ENCODE measurements at places on chromosomes 7 and 10. TPM values are rescaled to one million over a fixed set of nuclear protein-coding genes. Genes with fewer than 3 reads are reported as not detected.

IMPDH1 gene
- 20.5 TPM for polyA plus RNA-seq

PLXNA4 gene
- polyA plus RNA-seq = 15.6 TPM

DNA sequence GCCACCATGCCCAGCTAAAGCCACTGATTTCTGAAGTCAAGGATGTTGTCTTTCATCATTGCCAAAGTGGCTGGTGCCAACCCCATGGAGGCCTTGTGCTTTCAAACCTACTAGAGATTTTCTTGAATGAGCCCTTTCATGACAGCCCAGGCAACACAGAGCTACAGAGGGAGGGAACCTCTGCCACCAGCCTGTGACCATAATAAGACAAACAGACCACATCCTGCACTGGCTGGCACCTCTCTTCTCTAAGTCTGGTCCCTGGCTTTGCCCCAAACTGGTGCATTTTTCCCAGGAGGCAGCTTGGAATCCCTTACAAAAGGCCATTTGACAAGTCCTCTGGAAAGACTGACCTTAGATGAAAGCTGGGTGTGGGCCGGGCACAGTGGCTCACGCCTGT lies 348.8 kb downstream of the GALNT17 start:
- no peak for DNase-seq

GRCh38 chr7:138204982-138205298 lies 128.7 kb downstream of the AKR1D1 start:
- no peak for DNase-seq

- DNase-seq = no peak
Observed at GRCh38 chr10:2885288-2886278, 181.8 kb upstream of the PFKP start.

DNA sequence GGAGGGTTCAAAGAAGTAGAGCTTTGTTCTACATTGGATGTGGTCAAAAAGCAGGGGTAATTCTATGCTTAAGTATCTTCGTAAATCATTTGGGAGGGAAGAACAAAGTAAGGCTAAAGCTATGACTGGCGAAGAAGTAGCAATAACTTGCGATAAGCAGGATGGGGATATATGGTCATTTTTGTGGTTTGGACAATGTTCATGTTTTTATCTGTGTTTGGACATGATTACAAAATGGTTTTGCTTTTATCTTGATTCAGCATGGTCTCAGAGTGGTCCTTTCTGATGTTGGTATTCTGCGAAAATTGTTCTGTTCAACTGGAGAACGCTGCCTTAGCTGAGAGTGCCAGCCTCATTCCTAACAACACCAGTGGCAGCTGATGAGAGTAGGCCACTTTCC lies 208.8 kb downstream of the SEMA3A start:
- no peak for DNase-seq

DNA sequence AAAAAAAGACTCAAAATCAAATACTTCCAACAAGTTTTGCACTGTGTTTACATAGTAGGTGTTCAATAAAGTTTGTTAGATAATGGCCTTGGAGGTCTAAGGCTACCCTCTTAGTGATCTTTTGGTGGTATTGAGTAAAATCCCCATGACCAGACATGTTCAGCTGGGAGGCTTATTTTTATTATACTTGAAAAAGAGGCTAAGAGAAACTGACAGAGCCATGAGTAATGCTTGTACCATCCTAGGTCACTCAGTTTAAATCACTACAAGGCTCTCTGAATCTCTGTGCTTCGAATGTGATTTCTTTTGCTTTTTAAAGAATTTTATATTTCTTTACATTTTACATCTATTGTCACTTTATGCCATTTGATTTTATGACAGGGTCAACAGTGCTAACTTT lies 90.5 kb downstream of the TWIST1 start:
- no peak for DNase-seq

DNA sequence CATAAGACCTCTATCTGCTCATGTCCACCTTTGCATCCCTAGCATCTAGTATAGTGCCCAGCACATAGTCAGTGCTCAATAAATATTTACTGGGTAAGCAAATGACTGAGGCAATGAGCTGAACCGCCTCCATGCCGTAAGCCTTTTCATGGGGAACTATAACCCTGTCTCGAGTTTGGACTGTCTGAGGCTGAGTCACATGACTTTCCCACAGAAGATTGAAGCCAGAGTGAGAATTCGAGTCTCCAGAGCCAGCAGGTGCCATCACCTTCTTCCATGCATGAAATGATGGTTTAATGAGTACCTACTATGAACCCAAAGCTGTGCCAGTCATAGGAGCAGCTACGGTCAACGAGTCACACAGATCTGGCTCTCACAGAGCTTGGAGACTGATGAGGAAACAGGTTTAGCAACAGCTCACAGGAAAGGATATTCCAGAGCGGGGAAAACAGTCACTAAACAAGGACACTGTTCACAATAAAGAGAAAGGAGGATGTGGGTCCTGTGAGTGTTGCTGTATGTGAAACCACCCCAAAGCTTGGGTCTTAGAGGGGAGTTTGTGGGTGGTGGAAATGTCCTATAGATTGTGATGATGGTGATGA lies 75.2 kb downstream of the TEX36 start:
- no peak for DNase-seq

DNA sequence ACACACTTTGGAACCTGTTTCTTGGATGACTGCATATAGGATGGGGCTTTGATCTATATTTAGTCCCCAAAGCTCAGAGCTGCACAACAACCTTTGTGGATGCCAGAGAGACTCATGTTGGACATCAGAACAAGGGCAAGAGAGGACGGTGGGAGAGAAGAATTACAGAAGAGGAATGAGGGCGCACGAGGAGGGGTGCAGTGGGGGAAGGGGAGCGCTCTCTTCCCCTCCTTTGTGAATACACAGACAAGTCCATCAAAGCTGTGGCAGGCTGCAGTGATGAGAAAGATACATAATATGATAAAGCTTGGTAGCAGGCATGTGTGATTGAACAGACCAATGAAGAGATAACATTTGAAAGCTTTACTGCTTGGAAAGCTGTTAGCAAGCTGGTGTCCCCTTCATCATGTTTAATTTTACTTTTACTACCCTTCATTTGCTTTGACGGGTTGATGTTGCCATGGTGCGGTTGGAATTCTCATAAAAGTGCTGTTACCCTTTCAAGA lies 857.8 kb downstream of the KCNMA1 start:
- DNase-seq = no peak

- DNase-seq = no peak
Observed at GRCh38 chr10:6579183-6579903, 733 bp downstream of the PRKCQ start.

VAX1 gene
- polyA plus RNA-seq = not detected

AKR1C2 gene
- 7.1 TPM for polyA plus RNA-seq

- no peak for DNase-seq
Observed at GRCh38 chr10:18261063-18261610, 120.9 kb downstream of the CACNB2 start.

TM9SF3 gene
- 73.9 TPM for polyA plus RNA-seq

DNA sequence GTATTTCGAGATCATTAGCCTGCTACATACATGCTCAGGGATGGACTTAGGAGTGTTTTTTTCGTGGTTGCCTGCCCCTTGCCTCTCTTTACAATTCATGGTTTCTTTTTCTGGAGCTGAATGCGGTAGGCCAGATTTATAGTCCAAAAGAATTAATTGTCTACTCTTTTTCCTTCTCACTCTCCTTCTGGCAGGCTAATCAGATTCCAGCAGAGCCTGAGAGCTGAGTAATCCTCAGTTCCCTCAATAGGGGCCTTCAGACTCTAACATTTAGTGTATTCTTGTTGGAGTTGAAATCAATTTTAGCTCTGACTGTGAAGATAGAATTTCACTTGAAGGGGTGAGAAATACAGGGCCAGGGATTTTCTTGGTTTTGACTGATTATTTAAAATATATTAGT lies 16.4 kb downstream of the SORCS3 start:
- no peak for DNase-seq

GRCh38 chr7:44145969-44146911 lies 5.1 kb upstream of the MYL7 start:
- peak; percentile 91 for DNase-seq

DNA sequence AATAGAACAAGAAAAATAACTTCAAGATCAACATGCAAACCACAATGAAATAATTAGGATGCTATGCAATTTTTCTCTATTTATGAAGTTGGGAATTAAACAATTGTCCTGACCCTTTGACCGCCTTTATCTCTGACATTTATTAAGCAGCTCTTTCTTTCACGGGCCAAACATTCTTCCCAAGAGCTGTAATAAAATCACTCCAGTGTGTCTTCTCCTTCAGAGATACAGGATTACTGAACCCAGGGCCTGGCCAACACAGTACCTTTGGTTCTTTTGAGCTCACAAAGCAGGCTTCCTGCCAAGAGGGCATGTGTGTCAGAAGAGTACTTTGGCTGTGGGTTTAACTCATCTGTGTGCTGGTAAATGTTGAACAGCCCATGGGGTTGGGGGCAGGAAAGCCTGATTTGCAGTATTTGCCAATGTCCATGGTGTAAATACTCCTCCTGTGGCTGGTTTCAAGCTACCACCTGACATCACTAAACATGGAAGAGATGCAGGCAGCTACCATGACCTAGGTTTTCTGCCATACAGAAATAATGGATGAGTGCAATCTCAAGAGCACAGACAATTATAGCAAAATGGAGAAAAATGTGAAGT lies 121.7 kb downstream of the FANK1 start:
- DNase-seq = peak; percentile 69

BLVRA gene
- 84.4 TPM for polyA plus RNA-seq

GRCh38 chr7:151597541-151598444 lies 78.1 kb upstream of the RHEB start:
- DNase-seq = peak; percentile 82

TSPAN13 gene
- 152 TPM for polyA plus RNA-seq

DNA sequence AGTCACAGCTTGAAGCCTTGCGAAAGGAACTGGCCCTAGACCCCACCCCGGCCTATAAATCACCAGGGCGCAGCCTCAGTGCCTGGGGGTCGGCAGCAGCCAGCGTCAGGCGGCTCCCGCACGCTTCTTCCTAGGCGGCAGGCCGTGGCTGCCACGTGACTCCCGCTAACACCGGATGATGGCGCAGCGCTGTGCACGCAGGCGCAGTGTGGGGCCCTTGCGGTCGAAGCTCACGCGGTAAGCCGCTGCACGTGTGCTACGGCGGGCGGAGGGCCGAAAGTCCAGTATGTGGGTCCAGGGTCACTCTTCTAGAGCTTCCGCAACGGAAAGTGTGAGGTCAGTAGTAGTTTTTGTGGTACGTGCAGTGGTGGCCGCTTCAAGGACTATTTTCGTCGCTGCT lies at the start of gene STK31:
TSS of gene STK31 (plus strand) at position 220 of the 400 bp plus-strand sequence. CDS start at position 287, 67 bp downstream.
- DNase-seq = no peak

GRCh38 chr10:37728830-37729229 lies 128.6 kb downstream of the ZNF248 start:
- no peak for DNase-seq

NSUN5 gene
- 55.7 TPM for polyA plus RNA-seq

- DNase-seq = no peak
Observed at GRCh38 chr7:7354674-7355073, 172.3 kb downstream of the C1GALT1 start.

DNA sequence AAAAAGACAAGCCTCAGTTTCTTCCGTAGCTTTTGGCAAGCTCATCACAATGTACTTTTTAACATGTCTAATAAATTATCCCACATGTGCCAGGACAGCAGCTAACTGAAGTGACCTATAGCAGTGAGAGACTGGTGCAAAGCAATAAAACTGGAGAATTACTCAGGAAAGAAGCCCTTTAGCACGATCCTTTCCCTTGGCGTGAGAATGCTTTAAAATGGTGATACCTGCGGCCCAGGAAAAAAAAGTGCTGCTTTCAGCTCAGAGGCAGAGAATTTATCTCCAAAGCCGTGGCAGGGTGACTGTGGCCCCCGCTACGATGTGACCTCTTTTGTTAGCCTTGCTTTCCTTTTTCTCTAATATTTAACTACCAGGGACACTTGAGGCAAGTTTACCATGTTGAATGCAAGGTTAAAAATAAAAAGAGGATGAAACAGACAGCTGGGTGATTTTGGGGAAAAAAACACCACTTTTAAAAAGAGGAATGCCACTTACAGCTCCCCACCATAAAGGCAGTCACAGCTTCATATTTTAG lies 184.0 kb downstream of the FANK1 start:
- no peak for DNase-seq

DNA sequence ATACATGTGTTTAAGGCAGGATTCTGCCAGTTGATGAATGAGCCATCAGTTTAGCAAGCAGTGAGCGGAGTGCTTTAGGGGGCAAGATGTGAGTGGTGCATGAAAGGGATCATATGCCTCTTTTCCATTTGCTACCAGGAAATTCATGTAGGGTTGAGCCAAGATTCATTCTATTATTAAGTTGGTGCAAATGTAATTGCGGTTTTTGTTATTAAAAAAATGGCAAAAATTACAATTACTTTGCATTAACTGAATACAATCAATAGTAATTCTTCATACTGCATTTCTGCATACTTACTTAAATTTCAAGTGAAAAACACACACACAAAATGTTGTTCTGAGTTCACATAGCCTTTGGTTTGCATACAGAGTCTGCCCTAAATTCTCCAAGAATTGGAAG lies 30.1 kb upstream of the NAMPT start:
- DNase-seq = no peak

WIPF3 gene
- polyA plus RNA-seq = 1.4 TPM

DNA sequence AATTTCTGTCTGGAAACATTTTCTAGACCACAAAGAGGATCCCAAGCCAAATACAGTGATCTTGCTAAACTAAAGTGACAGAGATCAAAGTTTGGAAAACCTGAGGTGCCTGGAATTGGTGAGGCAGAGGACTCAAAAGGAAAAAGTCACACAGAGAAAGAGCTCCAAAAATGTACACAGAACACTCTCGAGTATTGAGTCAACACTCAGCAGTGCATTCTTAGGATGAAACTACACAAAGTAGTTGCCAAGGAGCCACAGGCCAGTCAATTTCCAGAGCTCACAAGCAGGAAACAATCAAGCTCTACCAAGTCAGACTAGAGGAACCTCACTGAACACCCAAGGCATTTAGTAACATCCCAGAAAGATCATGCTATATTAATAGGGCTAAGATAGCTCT lies 61.3 kb downstream of the MICU1 start:
- DNase-seq = peak; percentile 38

CALML5 gene
- not detected for polyA plus RNA-seq

GRCh38 chr7:39733881-39734632 lies 110.7 kb downstream of the RALA start:
- no peak for DNase-seq

PDE6C gene
- 0.12 TPM for polyA plus RNA-seq

OR2A42 gene
- not detected for polyA plus RNA-seq

GRCh38 chr7:113159746-113160339 lies 41.5 kb upstream of the SMIM30 start:
- DNase-seq = peak; percentile 54

DNA sequence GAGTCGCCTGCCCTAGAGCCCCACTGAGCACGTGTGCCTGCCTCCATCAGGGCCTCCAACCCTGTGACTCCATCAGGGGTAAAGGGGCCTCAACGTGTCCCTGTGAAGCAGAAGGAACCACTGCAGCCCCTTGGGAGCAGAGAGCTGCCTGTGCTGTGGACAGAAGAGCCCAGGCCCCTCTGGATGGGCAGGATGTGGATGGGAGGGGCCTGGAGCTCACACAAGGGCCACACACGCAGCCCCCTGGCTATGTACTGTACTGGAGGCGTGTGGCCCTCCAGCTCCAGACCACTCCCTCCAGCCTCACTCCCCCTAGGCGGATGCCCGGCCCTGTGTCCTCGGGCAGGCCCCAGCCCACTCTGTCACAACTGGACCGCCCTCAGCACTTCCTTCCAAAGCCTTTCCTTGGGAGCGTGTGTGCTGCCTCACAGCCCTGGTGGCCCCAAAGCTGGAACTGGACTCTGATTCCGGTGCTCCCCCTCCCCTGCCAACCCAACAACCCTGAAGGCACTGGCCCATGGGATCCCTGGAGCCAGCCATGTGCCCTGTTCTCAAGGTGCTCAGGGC lies 238.0 kb downstream of the TCERG1L start:
- no peak for DNase-seq

TRUB1 gene
- polyA plus RNA-seq = 8.4 TPM
